ENCODE measurements at places on chromosomes 6 and 20.

DNA sequence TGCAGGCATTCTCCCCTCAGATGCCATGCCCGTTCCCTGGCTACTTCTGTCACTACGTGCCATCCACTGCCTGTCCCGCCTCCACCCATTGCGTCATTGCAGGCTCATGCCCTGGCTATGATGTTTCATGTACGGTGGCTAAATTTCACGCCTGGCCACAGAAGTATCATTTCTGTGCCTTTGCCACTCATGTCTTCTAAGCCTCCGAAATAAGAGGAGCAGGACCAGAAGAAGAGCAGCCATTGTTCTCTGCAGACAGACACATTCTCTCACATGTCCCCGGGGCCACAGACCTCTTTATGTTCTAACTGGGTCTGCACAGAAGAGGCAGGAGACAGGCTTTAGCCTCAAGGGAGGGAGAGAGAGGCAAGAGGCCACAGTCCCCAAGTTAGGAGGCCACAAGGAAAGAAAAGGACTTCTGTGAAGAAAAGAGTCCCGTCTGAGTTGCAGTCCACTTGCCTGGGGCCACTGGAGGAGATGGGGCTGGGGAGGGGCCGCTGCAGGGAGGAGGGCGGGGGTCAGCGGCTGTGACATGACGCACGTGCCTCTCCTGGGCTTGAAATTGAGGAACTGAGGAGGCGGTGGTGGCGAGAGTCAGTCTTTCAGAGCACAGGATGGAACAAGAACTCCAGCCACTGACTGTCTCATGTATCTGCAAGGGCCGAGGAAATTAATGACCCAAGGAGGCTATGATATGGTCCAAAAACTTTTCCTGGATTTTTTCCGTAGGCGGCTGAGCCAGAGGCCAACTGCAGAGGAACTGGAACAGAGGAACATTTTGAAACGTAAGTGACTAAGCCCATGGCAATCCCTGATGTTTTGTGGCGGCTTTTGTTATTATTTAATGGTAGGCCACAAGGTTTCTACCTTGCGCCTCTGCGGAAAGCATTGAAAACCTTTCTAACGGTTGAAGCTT lies 55.9 kb downstream of the TBC1D7 start:
- no peak for DNase-seq

DNA sequence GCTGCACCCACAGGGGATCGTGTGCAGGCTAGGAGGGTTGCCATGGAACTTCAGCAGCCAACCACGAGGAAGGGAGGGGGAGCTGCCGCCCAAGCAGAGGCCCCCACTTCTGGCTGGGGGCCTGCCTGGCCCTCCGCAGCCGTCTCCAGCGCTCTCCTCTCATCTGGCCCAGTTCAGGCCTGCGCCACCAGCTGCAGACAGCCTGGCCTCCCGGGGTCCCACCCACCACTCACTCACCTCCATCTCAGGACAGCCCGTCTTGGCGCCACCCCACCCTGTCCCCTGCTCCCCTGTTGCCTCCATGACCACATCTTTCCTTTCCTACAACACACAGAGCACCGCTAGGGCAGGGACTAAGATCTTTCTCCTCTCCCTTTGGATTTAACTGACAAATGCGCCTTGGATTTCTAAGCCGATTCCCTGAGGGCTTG lies 98.7 kb downstream of the ANKRD60 start:
- DNase-seq = no peak

DNA sequence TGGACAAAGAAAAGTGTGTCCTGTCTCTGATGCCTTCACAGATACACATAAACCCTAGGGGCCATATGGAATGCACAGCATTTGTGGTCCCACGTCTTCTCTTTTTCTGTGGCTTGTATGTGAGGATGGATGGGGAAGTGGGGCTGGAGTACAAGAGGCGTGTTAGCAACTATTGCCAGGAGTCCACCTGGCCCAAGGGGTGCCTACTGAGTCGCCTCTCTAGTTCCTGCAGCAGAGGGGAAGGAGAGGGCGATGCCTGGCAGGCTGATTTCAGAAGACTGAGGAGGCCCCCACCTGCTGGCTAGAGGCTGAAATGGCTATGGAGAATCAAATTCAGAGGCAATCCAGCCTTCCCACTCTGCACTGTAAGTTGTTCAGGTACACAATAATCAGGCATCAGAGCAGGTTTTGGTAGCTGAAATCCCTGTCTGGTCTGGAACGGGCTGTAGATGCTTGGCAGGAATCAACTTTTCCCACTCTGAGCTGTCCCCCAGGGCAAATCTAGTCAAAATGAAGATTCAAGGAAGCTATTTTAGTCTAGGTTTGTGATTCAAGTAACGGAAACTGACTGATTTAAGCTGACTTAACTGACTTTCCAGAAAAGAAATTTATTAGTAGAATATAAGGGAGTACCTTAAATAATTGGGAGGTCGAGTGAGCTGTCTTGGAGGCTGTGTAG lies 14.9 kb upstream of the PPARD start:
- DNase-seq = peak; percentile 55

- no peak for DNase-seq
These were observed 56.6 kb downstream of the MMUT start for GRCh38 chr6:49406250-49406970.

DNA sequence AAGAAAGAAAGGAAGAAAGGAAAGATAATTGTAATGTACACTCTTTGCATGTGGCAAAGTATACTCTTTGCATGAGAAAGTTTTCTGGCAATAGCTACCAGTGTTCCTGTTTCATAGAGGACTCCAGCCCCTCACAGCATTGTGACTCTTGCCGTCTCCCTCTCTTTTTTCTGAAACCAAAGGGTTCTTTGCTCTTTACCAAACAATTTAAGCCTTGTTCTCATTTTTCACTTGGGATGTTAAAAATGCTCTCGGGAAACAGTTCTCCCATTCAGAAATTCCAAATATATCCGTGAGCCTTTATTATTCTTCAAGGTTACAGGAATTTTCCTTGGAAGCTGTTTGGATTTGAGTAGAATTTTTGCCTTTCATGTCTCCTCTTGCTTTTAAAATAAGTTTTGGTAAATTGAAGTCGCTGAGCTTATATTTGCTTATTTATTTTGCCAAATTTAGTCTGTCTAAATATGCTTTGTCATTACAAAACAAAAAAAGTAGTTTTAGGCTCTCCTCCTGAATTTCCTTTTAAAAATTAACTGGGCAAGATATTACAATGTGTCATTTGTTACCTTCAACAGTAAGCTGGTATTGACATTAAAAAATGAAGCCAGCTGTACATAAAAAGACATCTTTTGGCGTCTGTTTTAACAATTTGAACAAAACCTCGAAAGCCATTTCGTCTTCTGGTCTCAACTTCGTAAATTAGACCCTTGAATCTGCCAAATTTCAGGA lies 103.8 kb upstream of the ARMC2 start:
- no peak for DNase-seq

DNA sequence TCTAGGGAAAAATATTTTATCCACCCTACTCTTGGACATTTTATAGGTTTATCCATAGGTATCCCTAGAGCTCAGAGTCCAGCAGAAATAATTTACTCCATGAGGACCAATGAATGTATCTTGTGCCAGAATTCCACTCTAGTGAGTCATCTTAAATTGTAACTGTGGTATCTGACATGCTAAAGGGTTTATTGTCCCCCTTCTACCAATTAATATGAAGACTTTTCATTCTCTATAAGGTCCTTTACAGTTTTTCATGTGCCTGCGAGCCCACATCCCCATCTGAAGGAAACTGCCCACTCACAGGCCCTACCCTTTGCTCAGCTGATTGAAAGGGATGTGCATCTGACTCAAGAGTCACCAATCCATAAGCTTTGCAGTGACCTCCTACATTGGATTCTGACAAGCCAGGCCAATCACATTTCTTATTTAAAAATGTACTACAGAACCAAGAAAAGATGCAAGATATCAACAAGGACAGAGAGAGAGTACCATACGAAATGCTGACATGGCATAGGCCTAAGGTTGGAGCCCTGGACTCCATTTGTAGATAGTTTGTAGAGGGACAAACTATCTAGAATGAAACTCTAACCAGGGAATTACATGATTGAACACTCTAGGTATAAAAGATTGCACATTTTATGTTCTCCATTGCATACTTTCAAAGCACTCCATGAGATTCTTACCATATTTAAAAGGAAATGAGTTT lies 93.4 kb upstream of the DEFB112 start:
- no peak for DNase-seq

- no peak for DNase-seq
These were observed 28.0 kb downstream of the PEX3 start for GRCh38 chr6:143478479-143479062.

DNA sequence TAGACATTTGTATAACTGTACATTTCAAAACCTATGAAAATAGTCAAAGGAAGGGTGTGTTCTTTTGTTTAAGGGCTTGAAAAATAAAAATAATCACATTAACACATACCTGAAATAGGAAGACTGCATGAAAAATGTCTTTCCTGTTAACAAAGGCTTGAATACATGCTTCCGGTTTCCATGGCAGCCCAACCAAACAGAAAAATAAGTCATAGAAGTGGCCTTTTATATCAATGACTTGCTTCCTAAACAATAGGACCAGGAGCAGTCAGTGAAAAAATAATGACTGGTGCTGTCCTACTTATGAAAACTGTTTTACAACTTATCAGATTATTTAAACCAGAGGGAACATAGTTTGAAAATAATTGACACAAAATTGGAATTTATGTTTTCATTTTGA lies 412.6 kb upstream of the PLCB4 start:
- DNase-seq = peak; percentile 9

DNA sequence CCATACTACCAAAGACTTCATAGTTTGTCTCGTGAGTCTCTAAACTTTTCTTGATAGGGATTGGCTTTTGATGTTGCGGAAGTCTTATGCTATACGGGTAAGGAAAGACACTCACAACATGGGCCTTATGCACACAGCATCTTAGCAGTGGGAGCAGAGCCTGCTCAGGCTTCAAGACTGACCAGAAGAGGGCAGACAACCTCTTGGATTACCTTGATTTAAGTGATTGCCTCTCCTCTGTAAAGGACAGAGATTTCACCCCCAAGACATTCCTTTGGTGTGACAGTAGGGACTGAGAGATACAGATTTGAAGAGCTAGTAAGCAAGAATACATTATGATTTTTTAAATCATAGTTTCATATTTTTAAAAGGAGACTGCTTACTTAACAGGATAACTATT lies 71.0 kb upstream of the SAMD3 start:
- DNase-seq = peak; percentile 46

GRCh38 chr6:82761674-82762345 lies 303.8 kb downstream of the UBE3D start:
- no peak for DNase-seq

GRCh38 chr6:14217728-14218518 lies 100.4 kb downstream of the CD83 start:
- no peak for DNase-seq

DNA sequence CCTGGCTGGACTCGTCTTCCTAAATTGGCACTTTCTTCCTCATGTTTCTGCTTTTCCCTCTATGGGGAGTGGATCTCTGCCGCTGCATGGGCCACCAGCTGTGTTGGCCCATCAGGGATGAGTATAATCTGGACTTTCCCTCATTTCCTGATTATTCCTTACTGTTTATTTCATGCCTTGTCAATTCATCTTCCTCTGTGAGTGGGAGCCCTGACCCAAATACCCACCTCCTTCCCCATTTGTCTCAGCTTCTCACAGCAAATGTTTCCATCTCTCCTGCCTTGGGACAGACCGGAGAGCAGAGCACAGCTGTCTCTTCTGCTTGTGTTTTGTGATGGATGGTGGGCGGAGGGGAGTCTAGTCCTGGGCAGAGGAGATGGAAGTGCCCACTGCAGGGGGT lies 212.7 kb downstream of the UST start:
- DNase-seq = no peak

- DNase-seq = no peak
These were observed 118.2 kb downstream of the CD164 start for GRCh38 chr6:109263873-109264700.

GRCh38 chr6:53741034-53741823 lies 53.6 kb upstream of the LRRC1 start:
- DNase-seq = no peak

GRCh38 chr6:28139860-28140543 lies 1.7 kb upstream of the ZKSCAN8 start:
- DNase-seq = no peak

DNA sequence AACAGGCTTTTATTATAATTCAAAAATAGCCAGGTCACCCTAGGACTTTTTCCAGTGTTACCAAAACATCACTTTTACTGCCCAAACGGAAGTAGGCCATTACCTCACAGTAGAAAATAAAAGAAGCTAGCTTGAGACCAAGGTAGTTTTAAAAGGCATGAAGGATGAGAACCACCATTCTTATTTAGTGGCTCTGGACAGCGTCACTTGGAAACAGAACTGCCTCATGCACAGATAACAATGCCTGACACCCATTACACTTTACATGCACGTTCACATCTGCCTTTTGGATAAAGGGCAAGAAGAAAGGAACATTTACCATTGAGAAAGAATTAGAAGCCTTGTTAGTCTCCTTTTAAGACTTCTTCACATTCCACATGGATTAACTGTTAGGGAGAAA lies 1.9 kb upstream of the PAQR8 start:
- DNase-seq = no peak

DNA sequence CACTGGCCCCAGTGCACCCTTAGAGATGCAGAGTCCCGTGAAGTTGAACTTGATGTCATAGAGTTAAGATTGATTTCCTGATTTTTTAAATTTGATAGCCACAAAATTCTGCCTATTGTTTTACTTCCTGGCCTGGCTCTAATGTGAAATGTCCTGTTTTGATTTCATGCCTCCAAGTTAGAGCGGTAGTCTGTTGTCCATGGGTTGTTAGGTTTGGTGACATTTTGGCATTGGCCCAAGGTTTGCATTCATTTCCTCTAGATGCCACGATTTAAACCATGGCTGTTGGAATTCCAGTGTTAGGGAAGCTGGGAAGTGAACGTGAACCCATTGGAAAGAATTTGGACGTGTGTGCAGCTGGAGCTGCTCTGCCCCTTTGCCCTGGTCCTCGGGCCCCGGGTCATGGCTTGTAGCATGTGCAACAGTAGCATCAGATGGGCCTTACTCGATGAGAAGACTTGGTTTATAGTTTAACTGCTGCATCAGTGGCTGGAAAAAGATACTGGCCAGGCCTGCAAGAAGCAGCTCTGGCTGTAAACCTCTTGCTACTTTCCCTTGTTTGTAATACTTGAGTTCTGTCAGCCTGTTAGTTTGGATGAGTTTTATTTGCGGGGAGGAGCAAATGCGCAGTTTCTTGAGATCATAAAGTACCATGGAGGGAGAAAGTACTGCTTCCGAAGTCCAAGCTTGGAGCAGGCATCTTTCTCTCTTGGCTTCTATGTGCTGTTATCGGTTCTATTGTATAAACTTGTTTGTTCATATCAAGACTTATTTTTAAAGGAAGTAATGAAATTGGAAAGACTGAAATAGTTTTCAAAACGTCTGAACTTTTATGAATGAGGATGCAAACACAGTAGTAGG lies 121.4 kb upstream of the CLDN20 start:
- DNase-seq = no peak

DNA sequence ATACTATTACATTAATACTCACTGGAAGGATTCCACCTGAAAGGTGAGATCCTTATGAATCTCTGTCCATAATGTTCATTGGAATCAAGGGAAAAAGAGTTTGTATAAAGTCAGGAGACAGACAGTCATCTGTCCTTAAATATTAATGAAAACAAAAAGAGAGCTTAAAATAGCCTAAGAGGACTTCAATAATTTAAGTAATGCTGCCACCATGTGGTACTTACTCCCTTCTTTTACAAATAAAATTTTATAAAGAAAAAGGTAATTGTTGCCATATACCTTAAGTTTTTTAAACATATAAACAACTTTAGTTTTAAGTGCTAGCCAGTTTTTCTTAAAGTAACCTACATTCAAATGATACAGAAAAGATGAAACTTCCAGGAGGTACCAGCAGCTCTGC lies 5.1 kb downstream of the BLOC1S5 start:
- peak; percentile 25 for DNase-seq

- DNase-seq = no peak
These were observed 44.9 kb upstream of the MDFI start for GRCh38 chr6:41593406-41593805.

GRCh38 chr6:16621002-16621401 lies 140.3 kb downstream of the ATXN1 start:
- no peak for DNase-seq

All from A549 (cell line).